Urothelium cell line (cell line): ENCODE measurements at places on chromosomes 6 and 20.

DNA sequence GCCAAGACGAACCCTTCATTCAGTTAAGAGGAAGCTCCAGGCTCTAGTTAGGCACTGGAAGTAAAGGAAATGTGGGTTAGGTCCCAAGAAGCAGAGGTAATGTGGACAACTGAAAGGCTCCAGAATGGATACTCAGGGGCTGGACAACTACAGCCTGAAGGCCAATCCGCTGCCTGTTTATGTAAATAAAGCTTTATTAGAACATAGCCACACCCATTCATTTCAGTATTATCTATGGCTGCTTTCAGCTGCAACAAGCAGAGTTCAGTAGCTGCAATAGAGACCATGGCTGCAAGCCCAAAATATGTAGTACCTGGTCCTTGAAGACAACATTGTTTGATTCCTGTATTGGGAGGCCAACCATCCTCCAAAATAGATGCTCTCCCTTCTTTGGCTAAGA lies 100.8 kb upstream of the MRPS10 start:
- no peak for DNase-seq

- DNase-seq, result no peak
Measured at GRCh38 chr6:9494864-9495263, 920.0 kb downstream of the TFAP2A start.

DNA sequence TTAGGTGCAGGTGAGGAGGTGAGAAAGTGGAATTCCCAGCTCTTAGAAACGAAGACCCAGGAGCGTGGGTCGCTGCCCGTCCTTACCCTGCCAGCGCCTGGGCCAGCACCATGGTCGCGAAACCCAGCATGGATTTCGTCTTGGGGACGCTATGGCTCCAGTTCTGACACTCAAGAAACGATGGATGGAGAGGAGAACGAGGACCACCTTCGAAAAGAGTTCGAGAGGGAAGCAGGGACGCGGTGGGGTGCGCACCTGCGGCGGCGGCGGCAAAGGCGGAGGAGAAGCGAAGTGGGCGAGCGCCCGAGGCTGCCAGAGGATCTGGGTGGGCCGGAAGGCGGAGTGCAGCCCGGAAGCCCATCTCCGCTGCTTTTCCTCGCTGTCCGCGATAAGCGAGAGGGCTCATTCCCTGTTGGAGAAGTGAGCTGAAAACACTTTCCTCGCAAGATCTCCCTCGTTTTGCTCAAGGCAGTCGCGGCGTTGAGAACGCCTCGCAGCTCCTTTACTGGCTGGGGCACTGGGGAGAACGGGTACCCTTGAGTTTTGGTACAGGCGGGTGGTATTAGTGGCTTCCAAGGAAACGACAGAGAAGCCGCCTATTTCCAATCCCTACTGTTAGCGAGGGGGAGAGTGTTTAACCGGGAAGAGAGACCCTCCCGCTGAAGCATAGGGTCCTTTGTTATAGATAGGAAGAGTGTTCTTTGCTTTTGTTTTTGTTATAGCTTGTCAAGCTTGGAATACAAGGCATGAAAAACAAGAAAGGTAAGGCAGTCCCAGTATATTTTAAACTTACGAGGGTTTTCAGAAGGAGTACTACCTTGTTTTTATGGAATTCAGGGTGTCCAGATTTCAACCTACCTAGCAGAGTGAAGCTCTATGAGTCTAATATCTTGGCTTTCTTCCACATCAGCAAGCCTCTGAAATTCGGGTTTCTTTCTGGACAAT lies 109.5 kb downstream of the TRIM27 start:
- DNase-seq, result no peak

DNA sequence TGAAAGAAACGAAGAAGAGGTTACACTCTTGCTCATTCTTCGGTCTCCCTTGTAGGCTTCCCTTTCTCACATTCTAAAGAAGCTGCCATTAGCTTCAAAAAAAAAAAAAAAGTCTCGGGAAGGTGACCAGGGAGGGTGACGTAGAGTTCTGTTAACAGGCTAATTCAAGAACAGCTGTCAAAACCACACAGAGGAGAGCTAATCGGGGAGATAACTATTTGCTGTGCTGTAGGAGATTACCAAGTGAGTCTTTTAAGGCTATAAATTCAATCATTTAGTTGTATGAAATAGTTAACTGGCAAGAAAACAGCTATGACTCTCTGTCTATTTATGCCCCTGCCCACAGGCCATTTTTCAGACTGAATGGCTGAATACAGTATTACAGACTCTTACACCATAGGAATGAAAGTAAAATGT lies 256.8 kb downstream of the SYNE1 start:
- DNase-seq, result peak; percentile 14

GRCh38 chr6:16904957-16905356 lies 143.7 kb upstream of the ATXN1 start:
- DNase-seq, result no peak

- no peak for DNase-seq
Measured at GRCh38 chr6:4885341-4885933, 109.2 kb downstream of the CDYL start.

DNA sequence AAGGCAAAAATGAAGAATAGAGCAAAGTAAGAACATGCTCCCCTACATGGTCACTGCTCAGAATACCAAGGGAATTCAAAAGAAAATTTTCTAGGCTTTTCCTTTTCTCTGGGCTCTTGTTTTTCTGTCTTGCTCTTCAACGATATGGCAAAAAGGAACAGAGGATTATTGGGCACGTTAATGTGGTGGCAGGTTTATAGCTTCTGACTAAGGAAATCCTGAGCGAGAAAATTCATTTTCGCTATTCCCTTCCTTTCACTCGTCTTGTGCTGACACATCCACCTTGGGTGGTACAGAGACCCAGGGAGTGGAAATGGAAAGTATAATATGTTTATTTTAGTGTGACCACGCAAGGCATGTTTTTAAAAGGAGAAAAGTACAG lies 132.8 kb downstream of the TRIM27 start:
- DNase-seq, result no peak

DNA sequence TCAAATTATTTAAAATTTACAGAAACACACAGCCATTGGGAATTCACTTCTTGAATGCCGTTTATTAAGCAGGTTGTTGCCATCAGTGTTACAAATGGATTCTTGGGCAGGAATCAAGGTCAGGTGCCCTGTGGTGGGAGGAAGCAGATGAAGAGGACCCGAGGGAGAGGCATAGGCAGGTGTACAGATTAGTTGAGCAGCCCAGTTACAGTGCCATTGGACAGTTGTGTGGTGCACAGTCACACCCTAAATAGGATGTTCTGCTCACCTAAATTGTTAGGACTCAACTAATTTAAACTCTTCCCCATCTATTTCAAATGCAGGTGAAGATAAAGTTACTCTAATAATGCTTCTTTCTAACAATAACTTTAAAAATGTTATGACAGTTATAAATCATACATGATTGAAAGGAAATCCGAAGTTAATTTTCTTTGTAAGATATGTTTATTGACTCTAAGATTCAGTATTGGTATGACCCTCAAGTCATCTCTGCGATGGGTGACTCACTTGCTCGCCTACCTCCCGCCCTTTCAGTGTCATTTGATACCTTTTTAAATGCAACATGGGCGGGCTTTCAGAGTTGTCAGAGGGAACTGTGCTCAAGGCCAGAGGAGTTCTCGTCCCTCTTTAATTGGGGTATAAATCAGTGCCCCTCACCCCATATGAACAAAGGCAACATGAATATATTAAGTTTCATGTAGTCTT lies 35.1 kb downstream of the DSE start:
- peak; percentile 21 for DNase-seq

DNA sequence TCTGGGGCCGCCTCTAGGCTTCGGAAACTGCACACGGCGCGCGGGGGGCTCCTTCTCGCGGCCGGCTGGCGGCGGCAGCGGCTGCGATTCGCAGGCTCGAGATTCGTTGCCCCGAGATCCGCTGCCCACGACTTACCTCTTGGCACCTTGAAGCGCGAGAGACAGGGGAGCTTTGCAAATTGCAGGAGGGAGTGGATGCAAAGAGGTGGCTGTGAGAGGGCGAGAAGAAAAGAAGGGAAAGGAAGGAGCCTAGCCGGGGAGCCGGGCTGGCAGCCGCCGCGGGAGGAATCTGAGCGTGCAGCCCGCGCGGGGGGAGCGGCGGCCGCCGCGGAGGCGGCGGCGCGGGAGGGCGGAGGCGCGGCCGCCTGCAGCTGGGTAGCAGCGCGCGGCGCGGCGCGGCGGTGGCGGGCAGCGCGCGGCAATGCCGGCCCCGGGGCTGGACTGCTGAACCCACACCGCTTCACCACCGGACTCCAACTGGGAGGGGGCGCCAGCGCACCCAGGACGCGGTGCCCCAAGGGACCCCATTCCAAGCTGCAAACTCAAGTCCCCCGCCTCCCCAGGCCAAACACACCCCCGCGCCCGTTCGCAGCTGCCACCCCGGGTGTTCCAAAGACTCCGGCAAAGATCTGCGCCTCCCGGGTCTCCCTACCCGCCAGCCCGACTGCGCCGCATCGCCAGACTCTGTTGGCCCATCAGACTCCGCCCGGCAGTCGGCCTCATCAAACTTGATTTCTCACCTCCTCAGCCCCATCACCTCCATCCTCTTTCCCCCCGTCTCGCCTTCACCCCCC lies 44.2 kb upstream of the SUPT3H start:
- no peak for DNase-seq

DNA sequence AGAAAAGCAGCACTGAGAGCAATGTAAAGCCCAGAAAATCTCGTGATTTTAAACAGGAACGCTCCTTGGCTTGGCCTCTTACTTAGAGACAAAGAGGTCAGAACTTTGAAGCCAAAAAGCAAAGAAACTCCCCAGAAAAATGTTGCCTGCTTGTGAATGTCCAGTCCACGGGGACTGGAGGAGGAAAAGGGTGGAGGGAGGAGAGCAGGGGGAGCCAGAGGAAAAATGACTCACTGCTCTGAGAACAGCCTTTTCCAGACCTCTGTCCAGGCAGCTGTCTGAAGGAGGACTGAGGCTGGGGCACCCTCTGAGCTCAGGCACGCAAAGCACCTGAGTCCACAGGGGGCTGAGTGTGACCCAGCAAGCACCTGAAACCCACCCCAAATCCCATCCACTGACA lies 64.7 kb downstream of the TRAM2 start:
- peak; percentile 84 for DNase-seq

GRCh38 chr20:32285621-32286371 lies 8.3 kb downstream of the KIF3B start:
- DNase-seq, result no peak

DNA sequence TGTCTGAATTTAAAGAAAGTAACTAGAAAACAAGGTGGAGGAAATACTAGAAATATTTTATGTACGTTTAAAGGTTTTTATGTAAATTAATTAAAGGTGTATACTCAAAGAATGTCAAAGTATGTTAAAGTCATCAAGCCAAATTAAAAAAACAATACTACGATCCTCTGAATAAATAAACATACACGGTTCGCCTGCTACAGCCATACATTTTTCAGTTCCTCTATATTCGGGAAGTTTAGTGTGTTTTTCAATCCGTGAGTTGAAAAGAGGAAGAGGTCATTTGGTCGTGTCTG lies 626 bp downstream of the STX7 start:
- no peak for DNase-seq
